ENCODE measurements at places on chromosomes 4 and X. TPM values are rescaled to one million over a fixed set of nuclear protein-coding genes. Genes with fewer than 3 reads are reported as not detected.

GRCh38 chr4:111838406-111838930 lies 306.8 kb upstream of the FAM241A start:
- DNase-seq: no peak

DNA sequence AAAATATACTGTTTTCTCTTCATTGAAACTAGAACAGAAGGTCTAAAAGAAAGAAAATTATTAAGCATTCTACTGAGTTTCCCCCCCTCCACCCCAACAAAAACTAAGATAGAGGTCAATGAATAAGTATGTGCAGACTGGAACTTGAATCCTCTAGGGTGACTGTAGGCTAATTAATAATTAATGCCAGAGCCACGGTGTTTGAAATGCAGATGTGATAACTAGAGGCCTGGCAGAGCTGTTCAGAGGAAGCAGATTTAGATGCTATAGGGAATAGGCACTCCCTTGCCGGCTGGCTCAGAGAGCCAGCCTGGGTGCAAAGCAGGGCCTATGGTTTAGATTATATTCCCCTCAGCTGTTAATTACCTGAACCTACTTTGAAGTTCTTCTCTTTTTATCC lies 12.2 kb upstream of the POU3F4 start:
- no peak for DNase-seq

DNA sequence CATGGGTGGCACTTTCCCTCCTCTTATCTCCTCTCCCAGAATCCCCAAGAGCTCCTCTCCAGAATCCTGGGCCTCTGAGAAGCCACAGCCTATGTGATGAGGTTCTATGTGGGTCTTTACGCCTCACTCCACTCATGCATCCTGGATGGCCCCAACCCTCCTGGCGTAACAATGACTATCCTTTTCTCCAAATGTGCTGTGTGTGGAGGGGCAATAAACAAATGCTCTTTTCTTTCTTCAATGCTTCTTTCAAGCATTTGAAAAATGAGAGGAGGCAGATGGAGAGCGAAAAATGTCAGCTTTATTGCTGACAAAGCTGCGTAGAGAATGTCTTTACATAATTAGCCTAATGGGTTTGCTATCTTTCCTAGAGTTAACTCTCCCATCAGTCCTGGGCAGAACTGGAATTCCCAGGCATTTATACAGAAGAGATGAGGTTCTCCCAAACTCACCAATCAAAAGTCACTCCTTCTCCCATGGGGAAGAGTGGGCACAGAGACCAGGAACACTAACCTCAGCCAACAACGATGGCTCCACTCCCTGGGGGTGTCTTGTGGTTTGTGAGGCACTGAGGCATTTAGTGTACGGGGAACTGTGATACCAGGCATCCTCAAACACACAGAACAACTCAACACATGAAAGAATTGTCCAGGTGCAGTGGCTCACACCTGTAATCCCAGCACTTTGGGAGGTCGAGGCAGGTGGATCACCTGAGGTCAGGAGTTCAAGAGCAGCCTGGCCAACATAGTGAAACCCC lies 118.9 kb upstream of the SLC34A2 start:
- no peak for DNase-seq

The MRPL1 gene
- 56.6 TPM for total RNA-seq

DNA sequence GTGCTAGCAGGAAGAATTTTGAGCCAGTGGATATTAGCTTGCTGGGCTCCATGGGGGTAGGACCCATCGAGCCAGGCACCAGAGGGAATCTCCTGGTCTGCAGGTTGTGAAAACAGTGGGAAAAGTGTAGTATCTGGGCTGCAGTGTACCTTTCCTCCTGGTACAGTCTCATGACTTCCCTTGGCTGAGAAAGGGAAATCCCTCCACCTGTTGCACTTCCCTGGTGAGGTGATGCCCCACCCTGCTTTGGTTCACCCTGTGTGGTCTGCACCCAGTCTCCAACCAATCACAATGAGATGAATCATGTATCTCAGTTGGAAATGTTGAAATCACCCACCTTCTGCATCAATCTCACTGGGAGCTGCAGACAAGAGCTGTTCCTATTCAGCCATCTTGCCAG lies 341.4 kb upstream of the IRS4 start:
- DNase-seq: no peak

- peak; percentile 21 for DNase-seq
Observed at GRCh38 chr4:532588-533317, 33.7 kb downstream of the PIGG start.

DNA sequence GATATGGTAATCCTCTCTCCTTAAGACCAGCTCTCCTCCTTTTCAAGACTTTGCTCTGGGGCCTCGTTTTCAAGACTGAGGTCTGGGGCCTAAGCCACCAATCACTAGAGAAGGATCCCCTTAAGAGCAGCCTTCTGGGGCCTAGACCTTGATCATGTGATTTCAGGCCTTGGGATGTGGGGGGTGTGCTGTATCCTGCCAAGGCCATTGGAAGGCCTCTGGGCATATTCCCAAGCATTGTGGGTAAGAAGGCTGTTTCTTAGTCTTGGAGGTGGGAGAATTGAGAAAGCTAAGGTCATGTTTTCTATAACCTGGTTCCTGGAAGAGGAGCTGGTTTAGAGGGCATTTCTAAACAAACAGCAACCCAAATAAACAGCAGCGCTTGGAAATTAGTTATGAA lies 12.1 kb downstream of the TMEM164 start:
- no peak for DNase-seq

GRCh38 chr4:181030961-181031360 lies 1212.2 kb upstream of the TENM3 start:
- DNase-seq: no peak

The TFE3 gene
- total RNA-seq: 16.9 TPM

All from K562 (cell line).